WERI-Rb-1 (cell line): ENCODE measurements at places on chromosomes 2 and 18.
A peak's percentile ranks its signal among the peaks of the same experiment; 100 is the strongest.

GRCh38 chr2:202418511-202418910 lies 42.4 kb downstream of the BMPR2 start:
- no peak for DNase-seq

- DNase-seq, result peak; percentile 28
These were observed 104.7 kb downstream of the HNRNPLL start for GRCh38 chr2:38498045-38498481.

DNA sequence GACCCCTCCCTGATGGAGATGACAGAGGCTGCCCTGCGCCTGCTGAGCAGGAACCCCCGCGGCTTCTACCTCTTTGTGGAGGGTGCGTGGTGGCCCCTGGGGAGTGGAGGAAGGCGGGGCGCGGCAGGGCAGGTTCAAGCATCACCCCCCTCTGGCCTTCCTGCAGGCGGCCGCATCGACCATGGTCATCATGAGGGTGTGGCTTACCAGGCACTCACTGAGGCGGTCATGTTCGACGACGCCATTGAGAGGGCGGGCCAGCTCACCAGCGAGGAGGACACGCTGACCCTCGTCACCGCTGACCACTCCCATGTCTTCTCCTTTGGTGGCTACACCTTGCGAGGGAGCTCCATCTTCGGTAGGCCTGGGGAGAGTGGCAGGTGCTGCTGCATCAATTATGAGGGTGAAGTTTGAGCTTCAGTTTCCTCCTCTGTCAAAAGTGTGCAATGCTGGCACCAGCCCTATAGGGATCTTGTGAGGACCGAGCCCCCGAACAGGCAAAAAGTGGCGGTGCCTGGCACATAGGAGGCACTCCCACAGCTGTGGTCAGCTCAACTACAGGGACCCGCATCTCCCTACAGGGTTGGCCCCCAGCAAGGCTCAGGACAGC lies 2.2 kb downstream of the ALPI start:
- no peak for DNase-seq

- no peak for DNase-seq
These were observed 163.0 kb downstream of the MREG start for GRCh38 chr2:215850380-215850779.

GRCh38 chr2:227503433-227504406 lies 31.8 kb downstream of the AGFG1 start:
- no peak for DNase-seq

DNA sequence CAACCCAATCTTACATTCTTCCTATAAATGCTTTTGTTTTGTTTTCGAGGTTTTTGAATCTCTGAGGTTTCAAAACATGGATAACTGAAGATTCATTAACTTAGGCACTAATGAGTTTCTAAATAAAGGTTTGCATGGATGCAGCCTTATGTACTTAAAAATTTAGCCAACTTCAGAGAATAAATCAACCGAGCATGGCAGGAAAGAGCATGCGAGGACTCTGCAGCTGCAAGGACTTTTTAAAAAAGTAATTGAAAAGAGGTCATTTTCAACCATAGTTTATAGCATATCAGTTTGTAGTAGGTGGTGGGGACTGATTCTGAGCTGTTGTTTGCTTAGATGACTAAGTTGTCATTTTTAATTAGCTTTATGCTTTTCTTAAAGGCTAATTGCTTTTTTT lies 567.0 kb upstream of the ZEB2 start:
- no peak for DNase-seq

DNA sequence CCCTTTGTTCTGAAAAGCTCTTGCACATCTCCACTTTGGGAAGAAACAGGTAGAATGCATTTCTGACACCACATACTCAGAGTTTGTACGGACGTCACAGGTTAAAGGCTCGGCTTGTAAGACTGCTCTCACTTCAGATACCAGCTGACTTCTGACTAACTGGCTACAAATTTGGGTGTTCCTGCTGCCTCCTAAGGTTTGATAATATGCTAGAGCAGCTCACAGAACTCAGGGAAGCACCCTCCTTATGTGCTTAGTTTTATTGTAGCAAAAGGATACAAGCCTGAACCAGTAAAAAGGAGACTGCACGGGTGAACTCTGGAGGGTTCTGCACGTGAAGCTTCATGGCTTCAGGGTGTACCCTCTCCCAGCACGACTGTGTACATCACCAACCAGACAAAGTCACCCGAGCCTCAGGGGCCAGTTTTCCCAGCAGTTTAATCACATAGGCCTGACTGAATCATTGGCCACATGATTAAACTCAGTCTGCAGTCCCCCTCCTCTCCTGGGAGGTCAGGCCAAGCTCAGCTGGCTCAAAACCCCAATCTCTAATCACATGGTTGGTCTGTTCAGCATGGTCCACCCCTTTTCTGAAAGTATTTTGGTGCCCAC lies 749.5 kb upstream of the RAB6C start:
- DNase-seq, result no peak

- DNase-seq, result no peak
These were observed 33.3 kb downstream of the LONRF2 start for GRCh38 chr2:100289020-100289419.

- no peak for DNase-seq
These were observed 1.0 kb upstream of the STRN start for GRCh38 chr2:36967236-36967876.

GRCh38 chr2:1988049-1988448 lies 243.7 kb upstream of the PXDN start:
- DNase-seq, result no peak

GRCh38 chr2:126154256-126154785 lies 501.6 kb upstream of the GYPC start:
- no peak for DNase-seq

GRCh38 chr2:212052412-212053159 lies 486.0 kb downstream of the ERBB4 start:
- DNase-seq, result no peak

DNA sequence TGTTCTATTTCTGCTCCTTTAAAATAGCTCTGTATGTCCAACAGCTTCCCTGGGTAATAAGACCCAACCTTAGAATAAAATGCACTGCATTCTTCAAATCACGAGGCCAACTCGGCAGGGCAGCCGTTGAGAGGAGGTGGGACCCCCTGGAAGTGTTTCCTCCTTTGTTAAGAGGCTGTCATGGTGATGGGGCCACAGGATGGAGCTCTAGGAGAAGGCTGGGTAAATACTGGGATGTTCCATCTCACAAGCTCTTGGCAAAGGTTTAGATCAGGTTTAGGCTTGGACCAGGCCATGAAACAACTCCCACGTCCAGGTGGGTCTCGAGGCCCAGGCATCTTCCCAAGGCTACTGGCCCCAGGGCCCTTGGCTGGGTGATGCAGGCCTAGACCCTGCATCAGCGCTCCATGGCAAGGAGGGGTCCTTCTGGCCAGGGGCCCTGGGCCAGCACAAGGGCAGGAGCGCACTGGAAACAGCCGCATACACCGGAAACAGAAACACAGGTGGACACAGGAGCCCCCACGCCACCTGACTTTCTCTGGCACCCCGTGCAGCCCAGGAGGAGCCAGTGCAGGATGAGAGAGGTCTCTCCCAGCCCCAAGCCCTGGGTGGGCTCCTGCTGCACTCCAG lies 38.8 kb upstream of the OTOS start:
- no peak for DNase-seq

DNA sequence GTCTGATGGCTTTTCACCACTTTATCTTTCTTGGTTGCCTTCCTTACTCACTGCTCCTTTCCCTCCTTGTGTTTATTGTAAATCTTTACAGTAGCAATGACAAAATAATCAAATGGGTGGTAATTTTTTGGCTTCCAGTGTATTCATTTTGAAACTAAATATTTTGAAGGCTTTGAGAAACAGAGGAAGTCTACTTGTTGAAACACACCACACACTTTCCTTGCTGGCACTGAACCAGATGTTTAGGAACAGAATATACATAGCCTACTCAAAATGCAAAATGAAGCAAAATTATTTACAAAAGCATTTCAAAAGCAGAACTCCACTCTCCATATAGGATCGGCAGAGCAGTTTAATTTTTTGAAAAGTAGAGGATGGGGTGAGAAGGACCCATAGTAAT lies 189.8 kb downstream of the LTBP1 start:
- DNase-seq, result no peak

- DNase-seq, result no peak
These were observed 12.9 kb upstream of the ZNF516 start for GRCh38 chr18:76507830-76508385.

DNA sequence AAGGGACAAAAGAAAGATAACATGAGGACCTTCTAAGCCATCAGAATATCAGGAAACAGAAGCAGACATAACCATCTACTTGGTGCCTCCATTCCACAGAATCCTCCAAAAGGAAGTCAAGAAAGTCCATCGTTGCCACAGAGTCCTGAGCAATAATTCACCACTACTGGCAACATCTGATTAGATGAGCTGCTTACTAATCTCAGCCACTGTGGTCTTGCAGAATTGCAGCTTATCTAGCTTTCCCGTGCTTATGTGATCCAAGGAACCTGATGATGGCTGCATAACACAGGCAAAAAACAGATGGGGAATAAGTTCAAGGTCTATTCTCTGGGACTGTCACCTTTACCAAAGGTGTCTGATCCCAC lies 278.5 kb downstream of the AFF3 start:
- no peak for DNase-seq

- no peak for DNase-seq
These were observed 797 bp downstream of the KLHL14 start for GRCh38 chr18:32771871-32772580.

DNA sequence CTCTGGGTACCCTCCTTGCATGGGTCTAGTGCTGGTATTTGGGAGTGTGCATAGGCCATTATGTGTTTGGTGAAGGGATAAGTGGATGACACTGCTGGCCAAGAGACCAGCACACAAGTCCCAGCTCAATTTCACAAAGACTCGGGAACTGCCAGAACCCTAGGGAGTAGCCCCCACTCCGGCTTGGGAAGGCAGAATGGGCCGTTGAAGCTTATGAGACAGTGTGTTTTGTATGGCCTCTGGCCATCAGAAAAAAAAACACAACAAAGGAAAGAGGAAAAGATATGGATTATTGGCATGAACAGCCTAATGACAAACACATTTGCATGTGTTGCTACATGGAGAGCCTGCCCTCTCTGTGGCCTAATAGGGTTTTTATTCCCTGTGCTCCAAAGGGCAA lies 144.2 kb downstream of the TTC32 start:
- DNase-seq, result no peak

DNA sequence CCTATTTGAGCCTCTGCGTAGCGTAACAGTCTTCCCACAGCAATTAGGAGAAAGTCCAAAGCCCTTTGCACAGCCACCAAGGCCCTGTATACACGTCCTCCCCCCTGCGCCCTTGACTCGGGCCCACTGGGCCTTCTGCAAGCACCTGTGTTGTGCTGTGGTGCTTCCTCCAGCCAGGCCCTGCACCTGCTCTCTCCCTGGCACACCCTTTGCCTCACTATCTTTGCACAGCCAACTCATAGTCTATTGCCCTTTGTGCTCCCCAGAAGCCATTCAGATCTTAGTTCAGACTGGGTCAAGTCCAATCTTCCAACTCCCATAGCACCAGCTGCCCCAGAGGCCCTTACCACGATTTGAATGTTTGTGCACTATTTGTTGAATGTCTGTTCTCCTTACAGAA lies 271.6 kb upstream of the MGAT5 start:
- DNase-seq, result no peak

- DNase-seq, result no peak
These were observed 647.7 kb upstream of the ZNF804A start for GRCh38 chr2:183950673-183951072.

DNA sequence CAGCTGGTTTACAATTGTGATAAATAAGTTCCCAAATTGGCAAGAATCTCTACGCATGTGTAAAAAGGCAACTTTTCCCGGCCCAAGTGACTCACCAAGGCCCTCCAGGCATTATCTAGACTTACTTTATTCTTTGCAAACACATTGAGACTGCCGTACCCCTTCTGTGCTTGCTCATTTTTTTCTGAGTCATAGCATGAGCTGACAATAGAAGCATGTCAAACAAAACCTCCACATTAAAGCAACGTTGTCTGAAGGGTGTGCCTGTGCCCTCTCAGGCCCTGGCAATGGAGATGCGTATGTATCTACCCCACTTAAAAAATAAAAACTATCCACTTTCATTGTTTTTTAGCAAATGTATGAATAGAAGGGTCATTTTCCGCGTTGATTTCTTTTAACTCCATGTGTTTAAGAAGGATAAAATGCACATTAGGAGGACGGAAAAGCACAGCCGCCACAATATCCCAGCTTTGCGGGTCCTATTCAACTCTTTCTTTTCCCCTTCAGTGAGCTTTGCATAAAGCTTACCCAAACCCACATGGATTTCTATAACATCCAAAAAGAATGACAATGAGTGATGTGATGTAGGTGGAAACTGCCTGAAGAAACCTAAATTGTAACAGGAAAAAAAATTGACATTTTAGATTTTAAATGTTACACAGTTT lies 298.2 kb downstream of the CDCA7 start:
- no peak for DNase-seq

DNA sequence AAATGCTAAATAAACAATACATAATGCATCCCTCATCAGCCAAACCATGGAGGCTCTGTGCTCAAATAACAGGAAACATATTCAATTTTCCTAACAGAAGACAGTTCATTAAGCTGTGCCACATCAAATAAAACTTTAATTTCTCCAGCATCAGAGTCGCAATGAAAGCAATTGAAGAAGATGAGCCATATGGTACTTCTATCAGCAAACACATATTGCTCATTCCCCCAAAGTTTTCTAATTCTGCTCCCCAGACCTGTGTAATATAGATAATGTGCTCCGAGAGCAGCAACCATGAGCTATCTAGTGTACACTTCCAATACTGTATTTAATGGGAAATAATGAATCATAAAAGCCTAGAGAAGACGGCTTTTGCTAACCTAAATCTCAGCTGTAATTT lies 263.2 kb downstream of the MEIS1 start:
- no peak for DNase-seq

- no peak for DNase-seq
These were observed 569.1 kb downstream of the ARHGAP15 start for GRCh38 chr2:143698352-143698751.

- DNase-seq, result no peak
These were observed 497.9 kb upstream of the FANCL start for GRCh38 chr2:58739033-58739432.

DNA sequence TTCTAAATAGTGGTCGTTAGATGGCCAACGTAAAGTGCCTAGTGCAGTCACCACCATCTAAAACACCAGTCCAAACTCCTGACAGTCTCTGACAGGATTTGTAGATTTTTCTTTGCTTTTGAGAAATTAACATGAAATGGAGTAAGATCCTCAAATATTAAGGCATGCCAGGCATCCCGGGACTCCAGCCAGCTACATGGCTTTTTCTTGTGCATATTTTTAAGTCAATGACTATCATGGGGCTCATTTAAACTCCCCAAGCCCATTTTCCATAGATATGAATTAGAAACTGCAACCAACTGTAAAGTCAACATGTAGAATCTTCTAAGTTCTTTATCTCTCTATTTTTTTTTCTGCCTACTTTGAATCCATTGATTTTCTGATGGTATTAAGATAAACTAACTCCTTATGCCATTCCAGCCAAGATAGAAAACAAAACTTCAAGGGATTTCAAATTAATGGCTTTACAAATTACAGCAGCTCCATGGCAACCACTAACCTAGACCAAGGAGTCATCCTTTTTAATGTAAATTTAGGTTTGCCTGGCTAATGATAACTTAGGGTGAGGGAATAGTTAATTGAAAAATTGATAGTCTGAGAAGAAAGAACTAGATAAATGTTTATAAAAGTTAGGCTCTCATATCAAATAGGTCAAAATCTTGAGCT lies 764.1 kb upstream of the NXPH2 start:
- no peak for DNase-seq

- no peak for DNase-seq
These were observed 179.4 kb upstream of the CXCR4 start for GRCh38 chr2:136297312-136297711.
